Foreskin fibroblast (primary cell): ENCODE measurements at places on chromosomes 11 and 22.
A peak's percentile ranks its signal among the peaks of the same experiment; 100 is the strongest.

GRCh38 chr11:17865765-17866428, 131.3 kb downstream of the KCNC1 start:
- DNase-seq, result peak; percentile 51

DNA sequence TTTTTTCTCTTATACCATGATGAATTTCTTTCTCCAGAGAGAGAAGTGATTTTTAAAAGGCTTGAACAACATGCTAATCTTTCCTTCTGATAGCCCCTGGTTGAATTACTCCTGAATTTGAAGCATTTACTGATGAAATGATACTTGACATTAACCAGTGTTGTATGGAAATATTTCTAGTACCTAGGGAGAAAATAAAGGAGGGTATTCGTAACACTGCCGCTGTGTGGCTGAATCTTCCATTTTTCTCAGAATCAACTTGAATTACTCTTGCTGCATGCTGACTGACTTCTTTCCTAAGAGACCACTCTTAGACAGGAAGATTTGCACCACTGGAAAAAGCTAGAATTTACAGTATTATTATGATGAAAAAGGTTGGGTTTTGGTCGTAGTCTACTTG, 118.3 kb downstream of the FAT3 start:
- DNase-seq, result no peak

GRCh38 chr11:108147150-108147549, 25.8 kb downstream of the ACAT1 start:
- DNase-seq, result peak; percentile 21

GRCh38 chr22:17131686-17132085, 10.5 kb upstream of the TMEM121B start:
- DNase-seq, result no peak

- DNase-seq, result no peak
These were observed 426.0 kb upstream of the ISX start for GRCh38 chr22:34639911-34640310.
